Hippocampal formation (tissue), 2 donors: ENCODE measurements at places on chromosomes 6 and 20.

GRCh38 chr6:36724514-36725390, 27.1 kb downstream of the RAB44 start:
- DNase-seq = peak; percentile 13

DNA sequence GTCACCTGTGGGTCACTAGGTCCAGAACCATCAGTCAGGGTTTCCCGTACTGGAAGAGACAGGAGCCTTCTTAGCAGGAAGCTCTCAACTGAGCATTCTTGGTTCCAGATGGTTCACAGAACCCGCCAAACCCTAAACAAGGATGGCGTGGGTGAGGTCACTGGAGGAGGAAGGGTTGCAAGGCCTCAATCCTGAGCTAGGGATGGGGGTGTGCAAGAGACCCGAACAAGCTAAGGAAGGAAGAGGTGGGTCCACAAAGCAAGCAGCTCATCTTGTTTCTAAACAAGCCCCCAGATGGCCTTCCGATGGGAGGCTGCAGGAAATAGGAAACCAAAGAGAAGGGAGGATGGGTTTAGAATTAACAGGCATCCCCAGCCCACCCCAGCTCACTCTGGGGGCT, 92.7 kb downstream of the PREX1 start:
- DNase-seq = no peak

- no peak for DNase-seq
Measured at GRCh38 chr20:57190536-57191264, 75.7 kb downstream of the BMP7 start.

DNA sequence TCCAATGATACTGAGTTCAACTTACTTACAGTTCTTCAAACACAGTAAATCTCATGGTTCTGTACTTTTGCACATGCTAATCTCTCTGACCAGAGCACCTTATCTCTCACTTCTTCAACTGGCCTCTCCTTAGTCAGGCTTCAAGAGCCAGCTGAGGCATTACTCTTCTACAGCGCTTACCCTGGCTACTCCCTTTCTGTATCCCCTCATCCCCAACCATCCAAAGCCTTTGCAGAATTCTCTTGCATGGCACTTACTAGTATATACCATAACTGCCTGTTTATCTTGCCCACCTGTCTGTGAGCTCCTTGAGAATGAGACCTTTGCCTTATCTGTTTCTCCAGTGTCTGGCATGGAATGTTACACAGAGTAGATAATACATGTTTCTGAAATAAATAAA, 49.2 kb downstream of the SESN1 start:
- DNase-seq = no peak

GRCh38 chr6:161536224-161536630, 262.4 kb upstream of the AGPAT4 start:
- no peak for DNase-seq

DNA sequence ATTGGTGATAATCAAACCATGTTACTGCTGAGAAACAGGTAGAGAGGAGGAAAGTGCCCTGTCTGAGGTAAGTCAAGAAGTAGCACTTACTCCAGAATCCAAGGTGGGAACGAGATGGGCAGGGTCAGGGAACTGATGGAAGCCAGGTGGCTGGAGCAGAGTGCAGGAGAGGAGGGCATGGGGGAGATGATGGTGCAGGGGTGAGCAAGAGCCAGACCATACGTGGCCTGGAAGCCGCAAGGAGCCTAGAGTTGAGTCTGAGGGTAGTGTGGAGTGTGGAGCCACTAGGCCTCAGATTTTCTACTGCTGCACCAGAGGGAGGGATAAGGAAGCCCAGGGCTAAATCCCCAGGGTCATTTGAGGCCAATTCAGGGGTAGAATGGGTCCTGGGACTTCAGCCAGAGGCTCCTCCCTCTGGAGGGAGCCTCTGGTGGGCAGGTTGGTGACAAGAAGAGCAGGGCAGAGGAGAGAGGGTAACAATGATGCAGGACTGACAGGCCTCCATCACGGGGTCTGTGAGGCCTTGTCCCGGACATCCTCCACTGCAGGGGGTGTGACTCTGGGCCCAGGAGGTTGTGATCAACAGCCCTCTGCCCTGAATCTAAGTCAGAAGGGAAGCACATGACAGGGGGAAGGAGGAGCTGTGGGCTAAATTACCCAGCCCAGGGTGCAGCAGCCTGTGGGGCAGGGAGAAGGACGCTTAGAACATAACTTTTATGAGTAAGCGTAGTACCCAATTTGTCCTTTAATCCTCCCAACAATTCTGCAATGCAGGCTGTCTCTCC, 28.7 kb downstream of the COX4I2 start:
- peak; percentile 61 for DNase-seq

- no peak for DNase-seq
Measured at GRCh38 chr20:3996399-3996798, 19.0 kb downstream of the RNF24 start.

GRCh38 chr6:114430534-114431124, 87.8 kb upstream of the HS3ST5 start:
- DNase-seq = no peak

DNA sequence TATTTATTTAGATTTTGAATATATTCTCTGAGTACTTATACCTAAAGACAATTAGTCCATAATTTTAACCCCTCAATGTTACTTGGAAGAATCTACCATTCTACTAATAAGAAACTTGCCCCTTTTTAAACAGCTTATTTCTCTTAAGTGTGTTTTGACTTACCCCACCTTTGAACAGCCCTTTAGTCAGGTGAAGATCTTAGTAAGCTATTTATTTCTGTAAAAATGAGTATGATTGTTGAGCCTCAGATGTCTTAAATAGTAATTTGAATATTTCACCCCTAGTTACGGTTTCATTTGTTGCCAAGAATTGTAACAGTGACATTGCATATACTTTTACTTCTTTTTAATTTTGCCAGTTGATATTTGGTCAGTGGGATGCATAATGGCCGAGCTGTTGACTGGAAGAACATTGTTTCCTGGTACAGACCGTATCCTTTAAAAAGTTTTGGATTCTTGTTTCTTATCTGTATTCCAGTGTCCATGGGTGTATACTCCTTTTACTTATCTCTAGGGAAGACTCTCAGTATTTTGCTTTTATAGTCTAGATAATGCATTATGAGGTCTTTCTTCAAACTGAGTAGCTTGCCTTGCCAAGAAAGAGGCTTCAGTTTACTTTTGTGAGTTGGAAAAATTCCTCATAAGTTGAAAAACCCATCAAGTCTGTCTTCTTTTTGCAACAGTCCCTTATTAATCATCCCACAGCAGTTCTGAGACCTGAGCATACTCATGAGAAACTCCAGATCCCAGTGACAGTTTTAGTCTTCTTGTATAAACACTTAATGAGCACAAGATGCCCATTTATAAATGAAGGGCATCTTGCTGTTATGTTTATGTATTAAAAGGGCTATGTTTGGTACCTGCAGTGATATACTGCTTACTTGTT, 48.8 kb downstream of the MAPK14 start:
- no peak for DNase-seq

DNA sequence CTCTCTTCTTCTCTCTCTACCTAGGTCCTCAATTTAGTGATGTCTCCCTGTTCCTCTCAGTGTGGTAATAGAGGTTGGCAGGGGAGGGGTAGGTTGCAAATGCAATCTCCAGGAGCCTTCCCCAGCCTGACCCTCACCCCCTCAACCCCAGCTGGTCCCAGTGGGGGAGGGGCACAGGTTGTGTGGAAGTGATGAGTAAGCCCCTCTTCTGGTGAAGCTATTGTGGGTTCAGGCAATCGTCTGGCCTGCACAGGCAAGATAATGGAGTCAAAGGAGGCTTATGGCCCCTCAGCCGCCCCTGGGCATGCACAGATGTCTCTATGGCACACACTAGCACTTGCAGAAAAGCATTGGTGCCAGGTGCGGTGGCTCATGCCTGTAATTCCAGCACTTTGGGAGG, 10.8 kb upstream of the ADA start:
- no peak for DNase-seq

DNA sequence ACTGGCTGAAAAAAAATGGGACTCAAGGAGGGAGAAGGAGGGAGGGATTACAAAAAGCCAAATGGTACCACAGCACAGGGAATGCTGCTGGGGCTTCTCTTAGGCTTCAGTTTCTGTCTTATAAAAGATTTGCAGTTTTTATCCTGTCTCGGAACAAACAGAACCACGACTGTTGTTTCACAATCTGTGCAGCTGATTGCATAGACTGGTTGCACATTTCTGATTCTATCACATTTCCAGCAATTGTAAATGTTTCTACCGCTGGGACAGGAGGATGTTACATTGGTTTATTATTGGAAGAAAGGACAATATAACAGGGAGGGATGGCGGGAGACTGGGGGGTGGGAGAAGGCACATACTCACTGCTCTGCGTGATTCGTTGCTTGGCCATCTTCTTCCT, 73.5 kb upstream of the ARID1B start:
- no peak for DNase-seq

DNA sequence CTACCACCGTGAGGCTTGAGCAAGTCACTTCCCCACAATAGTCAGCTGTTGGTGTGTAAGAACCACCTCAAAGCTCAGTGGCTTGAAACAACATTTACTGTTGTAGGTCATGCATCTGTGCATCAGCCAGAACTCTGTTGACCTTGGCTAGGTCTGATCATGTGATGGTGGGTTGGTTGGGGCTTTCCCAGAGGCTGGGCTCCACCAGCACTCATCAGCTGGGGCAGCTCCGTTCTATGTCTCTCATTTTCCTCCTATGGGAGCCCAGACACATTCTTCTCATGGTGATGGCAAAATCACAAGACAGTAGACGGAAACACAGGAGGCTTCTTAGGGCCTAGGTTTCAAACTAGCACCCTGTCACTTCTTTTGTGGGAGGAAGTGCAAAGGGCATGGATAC, 42.8 kb upstream of the PSMF1 start:
- DNase-seq = no peak

GRCh38 chr6:136166815-136167214, 83.3 kb downstream of the MTFR2 start:
- no peak for DNase-seq
